ENCODE measurements at places on chromosomes 13 and 19.
A peak's percentile ranks its signal among the peaks of the same experiment; 100 is the strongest.

DNA sequence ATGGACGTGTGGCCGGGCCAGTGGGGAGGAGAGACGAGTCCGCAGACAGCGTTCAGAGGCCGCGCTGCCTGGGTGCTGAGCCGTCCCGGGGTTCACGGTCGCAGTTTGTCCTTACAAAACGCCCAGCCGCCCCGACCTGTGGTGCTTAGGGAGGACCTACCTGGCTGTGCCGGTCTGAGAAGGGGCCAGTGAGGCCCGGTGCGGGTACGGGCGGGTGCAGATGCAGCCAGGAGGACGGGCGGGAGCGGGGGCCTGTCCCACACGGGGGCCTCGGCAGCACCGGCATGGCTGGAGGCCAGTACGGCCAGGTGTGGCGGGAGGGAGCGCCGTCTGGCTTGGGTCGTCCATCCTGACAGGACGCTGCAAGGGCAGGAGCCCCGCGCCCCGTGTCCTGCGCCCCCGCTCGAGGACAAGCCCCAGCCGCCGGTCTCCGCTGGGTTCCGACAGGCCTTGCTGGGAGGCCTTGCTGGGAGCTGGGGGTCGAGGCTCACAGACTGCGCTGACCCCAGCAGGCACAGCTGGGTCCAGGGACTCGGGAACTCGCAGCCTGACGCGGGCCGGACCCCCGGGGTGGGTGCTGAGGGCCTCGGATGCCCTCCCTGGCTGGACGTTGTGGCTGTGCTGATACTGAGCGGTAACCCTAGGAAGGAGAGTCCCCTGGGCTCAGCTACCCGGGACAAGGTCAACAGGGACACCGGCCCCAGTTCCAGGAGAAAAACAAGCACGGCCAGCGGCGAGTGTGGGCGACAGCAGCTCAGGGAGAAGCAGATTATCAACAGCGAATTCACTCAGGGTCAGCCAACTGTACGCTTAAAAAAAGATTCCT, 5.3 kb upstream of the PROZ start:
- no peaks in the 10 kb centered on the region for H3K36me3 ChIP-seq
- peak overlapping the region; percentile 41 for H3K4me3 ChIP-seq
- no peaks in the 10 kb centered on the region for H3K4me1 ChIP-seq
- H3K27me3 ChIP-seq = no peaks in the 10 kb centered on the region
- peak; percentile 53 for DNase-seq

DNA sequence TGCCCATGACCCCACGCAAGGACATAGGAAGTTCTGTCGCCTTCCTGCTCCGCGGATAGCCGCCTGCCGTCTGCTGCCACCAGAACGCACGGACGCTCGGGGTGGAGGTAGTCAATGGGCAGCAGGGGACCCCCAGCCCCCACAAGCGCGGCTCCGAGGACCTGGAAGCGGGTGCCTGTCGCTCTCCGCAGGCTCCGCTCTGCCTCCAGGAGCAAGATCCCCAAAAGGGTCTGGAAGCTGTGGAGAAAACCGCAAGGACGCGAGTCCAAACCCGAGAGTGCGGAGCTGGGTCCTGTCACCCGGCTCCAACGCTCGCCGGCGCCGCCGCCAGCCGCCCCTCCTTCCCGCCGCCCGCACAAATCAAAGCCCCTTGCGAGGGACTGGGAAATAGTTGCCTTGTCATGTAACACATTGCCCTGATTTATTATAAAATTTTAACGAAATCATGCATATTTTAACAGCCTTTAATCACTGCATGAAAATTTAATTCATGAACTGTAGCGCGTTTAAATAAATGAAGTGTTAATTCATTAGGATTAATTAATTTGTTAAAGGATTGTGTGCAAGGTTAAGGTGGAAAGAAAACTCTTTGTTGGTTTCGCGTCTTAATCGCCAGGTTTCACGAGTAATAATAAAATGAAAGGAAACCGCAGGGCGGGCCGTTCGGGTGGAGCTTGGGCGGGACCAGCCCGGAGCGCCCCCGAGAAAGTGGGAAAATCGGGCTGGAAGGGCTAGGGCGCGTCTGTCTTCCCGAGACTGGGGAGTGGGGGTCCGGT, 5.5 kb upstream of the POU4F1 start:
- peaks cover 20% of the 10 kb centered on the region for H3K27me3 ChIP-seq
- H3K36me3 ChIP-seq = no peaks in the 10 kb centered on the region
- H3K4me1 ChIP-seq = peaks cover 16% of the 10 kb centered on the region
- DNase-seq = no peak
- no peak overlapping the region for H3K27ac ChIP-seq
- H3K4me3 ChIP-seq = no peak overlapping the region

DNA sequence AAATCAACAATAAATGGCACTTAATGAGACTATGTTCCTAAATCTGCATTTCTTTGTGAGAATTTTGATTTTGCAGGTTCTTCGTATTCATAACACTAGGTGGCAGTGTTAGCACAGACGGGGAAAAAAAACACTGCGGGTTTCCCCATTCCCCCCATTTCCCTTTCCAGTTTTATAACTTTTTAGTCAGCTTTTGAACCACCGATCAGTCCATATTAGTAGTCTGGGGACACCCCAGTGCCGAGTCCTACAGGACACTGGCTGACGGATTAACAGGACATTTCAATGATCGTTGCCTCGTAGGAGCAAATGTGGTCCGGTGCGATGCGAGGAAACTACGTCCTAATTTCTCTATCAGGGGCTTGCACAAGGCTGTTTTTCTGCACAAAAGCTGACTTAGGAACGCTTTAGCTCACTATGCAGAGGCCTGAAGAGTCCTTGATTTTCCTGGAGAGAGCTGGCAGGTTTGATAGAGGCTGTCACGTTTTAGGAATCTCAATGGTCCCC, 234.3 kb downstream of the LMO7 start:
- H3K27me3 ChIP-seq = no peaks in the 10 kb centered on the region
- peak overlapping the region; percentile 58 for H3K27ac ChIP-seq
- H3K4me3 ChIP-seq = peak overlapping the region; percentile 27
- no peaks in the 10 kb centered on the region for H3K36me3 ChIP-seq

DNA sequence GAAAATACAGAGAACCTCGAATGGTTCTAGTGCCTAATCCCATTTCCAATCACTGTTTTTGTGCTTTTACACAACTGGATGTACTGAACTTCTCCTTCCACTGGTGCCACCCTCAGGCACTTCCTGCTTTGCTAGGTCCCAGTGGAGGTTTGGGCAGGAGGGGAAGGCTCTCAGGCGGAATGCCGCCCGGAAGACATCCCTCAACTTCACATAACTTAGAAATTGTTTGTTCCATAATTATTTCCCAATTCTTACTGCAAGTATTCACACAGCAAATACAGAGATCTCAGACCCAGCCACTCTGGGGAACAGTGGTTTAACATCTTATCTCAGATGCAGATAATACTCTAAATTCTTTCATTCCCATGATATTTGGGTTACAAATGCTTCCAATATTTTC, 195.7 kb upstream of the IPO5 start:
- DNase-seq = no peak
- no peaks in the 10 kb centered on the region for H3K36me3 ChIP-seq
- H3K27me3 ChIP-seq = no peaks in the 10 kb centered on the region

- H3K4me3 ChIP-seq = no peak overlapping the region
- no peaks in the 10 kb centered on the region for H3K27me3 ChIP-seq
- no peak overlapping the region for H3K27ac ChIP-seq
- no peaks in the 10 kb centered on the region for H3K4me1 ChIP-seq
Measured at GRCh38 chr13:54226876-54227275, 1198.3 kb downstream of the OLFM4 start.

DNA sequence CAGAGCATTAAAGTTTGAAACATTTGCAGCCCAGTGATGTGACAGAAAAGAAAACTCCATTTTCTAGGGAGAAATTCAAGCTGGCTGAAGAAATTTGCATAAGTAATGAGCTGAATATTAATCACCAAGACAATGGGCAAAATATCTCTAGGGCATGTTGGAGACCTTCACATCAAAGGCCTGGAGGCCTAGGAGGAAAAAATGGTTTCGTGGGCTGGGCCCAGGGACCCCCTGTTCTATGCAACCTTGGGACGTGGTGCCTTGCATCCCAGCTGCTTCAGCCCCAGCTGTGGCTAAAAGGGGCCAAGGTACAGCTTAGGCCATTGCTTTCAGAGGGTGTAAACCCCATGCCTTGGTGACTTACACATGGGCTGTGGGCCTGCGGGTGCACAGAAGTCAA, 5.7 kb upstream of the CLEC4M start:
- no peak overlapping the region for H3K27ac ChIP-seq
- no peaks in the 10 kb centered on the region for H3K27me3 ChIP-seq
- no peaks in the 10 kb centered on the region for H3K36me3 ChIP-seq
